ENCODE measurements at places on chromosomes 3 and 15.
A peak's percentile ranks its signal among the peaks of the same experiment; 100 is the strongest.

GRCh38 chr3:150635076-150635475 lies 32.0 kb downstream of the SELENOT start:
- H3K4me3 ChIP-seq, result no peak overlapping the region
- DNase-seq, result no peak
- no peaks in the 10 kb centered on the region for H3K36me3 ChIP-seq
- no peaks in the 10 kb centered on the region for H3K4me1 ChIP-seq
- H3K27me3 ChIP-seq, result no peaks in the 10 kb centered on the region

- H3K27ac ChIP-seq, result no peak overlapping the region
- H3K4me1 ChIP-seq, result no peaks in the 10 kb centered on the region
Observed at GRCh38 chr3:64131725-64132469, 93.4 kb downstream of the PRICKLE2 start.

- no peaks in the 10 kb centered on the region for H3K27me3 ChIP-seq
- peaks cover 8% of the 10 kb centered on the region for H3K4me1 ChIP-seq
- no peaks in the 10 kb centered on the region for H3K36me3 ChIP-seq
- H3K4me3 ChIP-seq, result peak overlapping the region; percentile 66
Observed at GRCh38 chr15:99565049-99565298, 810 bp upstream of the MEF2A start.

- H3K27ac ChIP-seq, result no peak overlapping the region
- H3K4me1 ChIP-seq, result no peaks in the 10 kb centered on the region
- H3K36me3 ChIP-seq, result no peaks in the 10 kb centered on the region
- DNase-seq, result no peak
- no peaks in the 10 kb centered on the region for H3K27me3 ChIP-seq
- H3K4me3 ChIP-seq, result no peak overlapping the region
Observed at GRCh38 chr3:143991713-143992112, 20.1 kb downstream of the DIPK2A start.

DNA sequence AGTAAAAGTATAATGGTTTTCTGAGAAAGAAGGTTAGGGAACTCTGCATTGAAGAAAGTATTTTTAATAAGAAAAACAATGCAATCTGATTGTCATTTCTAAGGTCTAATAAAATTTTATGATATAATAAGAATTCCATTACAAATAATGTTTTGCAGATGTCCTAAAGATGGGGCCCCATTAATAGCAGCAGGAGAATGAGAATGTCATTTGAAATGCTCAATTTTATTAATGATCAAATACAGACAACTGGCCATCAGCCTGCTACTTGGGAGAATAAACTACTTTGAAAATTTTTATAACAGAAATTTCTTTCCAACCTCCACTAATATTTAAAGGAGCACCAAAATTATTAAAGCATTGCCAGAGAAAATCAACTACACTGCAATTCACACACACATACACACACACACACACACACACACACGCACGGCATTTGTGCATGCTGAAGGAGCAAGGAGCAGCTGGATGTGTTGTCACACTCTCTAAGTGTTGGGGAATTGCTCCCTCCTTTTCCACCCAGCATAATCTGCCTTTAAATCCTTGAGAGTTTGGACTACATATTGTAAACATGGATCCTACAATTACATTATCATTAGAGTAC lies 109.5 kb downstream of the THRB start:
- DNase-seq, result no peak
- no peaks in the 10 kb centered on the region for H3K36me3 ChIP-seq
- H3K27me3 ChIP-seq, result no peaks in the 10 kb centered on the region
- H3K27ac ChIP-seq, result no peak overlapping the region
- H3K4me1 ChIP-seq, result peaks cover 18% of the 10 kb centered on the region

- no peaks in the 10 kb centered on the region for H3K27me3 ChIP-seq
- H3K4me1 ChIP-seq, result no peaks in the 10 kb centered on the region
- no peak for DNase-seq
- no peak overlapping the region for H3K4me3 ChIP-seq
- no peaks in the 10 kb centered on the region for H3K36me3 ChIP-seq
- H3K27ac ChIP-seq, result no peak overlapping the region
Observed at GRCh38 chr15:47998619-47999019, 122.2 kb upstream of the SLC24A5 start.

DNA sequence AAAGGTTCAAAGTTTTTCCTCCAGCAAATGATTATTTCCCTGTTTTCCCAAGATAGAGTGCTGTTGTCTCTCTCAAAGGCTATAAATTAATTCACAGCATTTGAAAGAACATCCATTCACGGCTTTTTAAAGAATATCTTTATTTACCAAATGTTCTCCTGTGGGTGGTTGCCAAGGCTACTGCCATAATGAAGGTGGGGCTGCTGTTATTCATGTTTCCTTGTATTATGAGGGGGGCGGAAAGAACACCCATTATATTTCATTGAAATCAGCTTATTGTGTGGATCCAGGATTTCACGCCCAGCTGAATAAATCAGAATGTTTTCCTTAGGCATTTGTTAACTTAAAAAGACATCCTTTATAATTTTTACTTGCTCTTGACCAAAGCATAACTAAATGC lies 10.1 kb downstream of the SRP14 start:
- H3K27ac ChIP-seq, result peak overlapping the region; percentile 57
- H3K4me3 ChIP-seq, result no peak overlapping the region
- H3K27me3 ChIP-seq, result no peaks in the 10 kb centered on the region
- DNase-seq, result no peak
- H3K36me3 ChIP-seq, result no peaks in the 10 kb centered on the region
- H3K4me1 ChIP-seq, result no peaks in the 10 kb centered on the region

- H3K27ac ChIP-seq, result no peak overlapping the region
- H3K27me3 ChIP-seq, result no peaks in the 10 kb centered on the region
- H3K36me3 ChIP-seq, result no peaks in the 10 kb centered on the region
- no peak overlapping the region for H3K4me3 ChIP-seq
Observed at GRCh38 chr3:42764561-42765295, 8.3 kb downstream of the CCDC13 start.

DNA sequence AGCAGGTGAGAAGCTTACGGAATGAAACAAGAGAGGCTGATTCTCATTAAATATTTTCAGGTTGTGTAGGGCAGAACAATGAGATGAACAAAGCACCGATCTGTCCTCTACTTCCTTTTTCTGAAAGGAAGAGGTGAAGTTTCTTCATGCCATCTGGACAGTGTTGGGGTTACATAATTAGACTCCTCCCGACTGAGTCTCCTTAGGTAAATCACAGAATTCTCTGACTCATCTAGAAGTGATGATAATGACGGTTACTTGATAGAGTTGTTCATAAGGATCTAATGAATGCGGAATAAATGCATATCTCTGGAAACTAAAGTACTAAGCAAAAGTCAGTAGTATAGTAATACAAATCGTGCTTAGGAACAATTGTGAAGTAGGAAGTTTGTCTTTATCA lies 21.2 kb downstream of the CRTC3 start:
- no peak for DNase-seq
- H3K4me1 ChIP-seq, result no peaks in the 10 kb centered on the region
- H3K36me3 ChIP-seq, result no peaks in the 10 kb centered on the region
- no peak overlapping the region for H3K27ac ChIP-seq
- H3K27me3 ChIP-seq, result no peaks in the 10 kb centered on the region

- no peaks in the 10 kb centered on the region for H3K36me3 ChIP-seq
- H3K4me3 ChIP-seq, result no peak overlapping the region
- no peak overlapping the region for H3K27ac ChIP-seq
- DNase-seq, result no peak
- H3K27me3 ChIP-seq, result no peaks in the 10 kb centered on the region
- H3K4me1 ChIP-seq, result no peaks in the 10 kb centered on the region
Observed at GRCh38 chr3:140597792-140598191, 80.1 kb upstream of the TRIM42 start.

DNA sequence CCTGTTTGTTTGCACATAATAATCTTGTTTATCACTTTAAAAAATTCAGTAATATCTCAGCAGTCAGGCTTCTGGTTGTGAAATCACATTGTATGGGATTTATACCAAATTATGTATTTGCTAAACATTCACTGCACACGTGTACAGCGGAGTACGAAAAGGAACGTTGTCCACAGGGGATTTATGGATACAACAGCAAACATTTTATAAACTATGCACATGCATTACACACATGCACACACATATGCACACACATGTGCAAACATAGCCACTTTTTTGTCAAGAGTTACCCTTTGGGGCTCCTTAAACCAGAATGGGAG lies 150.5 kb downstream of the LRRK1 start:
- H3K36me3 ChIP-seq, result no peaks in the 10 kb centered on the region
- H3K27me3 ChIP-seq, result no peaks in the 10 kb centered on the region
- peak overlapping the region; percentile 1 for H3K27ac ChIP-seq
- H3K4me3 ChIP-seq, result no peak overlapping the region
- peaks cover 13% of the 10 kb centered on the region for H3K4me1 ChIP-seq
- no peak for DNase-seq

- H3K27ac ChIP-seq, result no peak overlapping the region
- no peaks in the 10 kb centered on the region for H3K27me3 ChIP-seq
- no peak for DNase-seq
- no peak overlapping the region for H3K4me3 ChIP-seq
- H3K36me3 ChIP-seq, result no peaks in the 10 kb centered on the region
Observed at GRCh38 chr3:36681867-36682266, 82.5 kb downstream of the DCLK3 start.

DNA sequence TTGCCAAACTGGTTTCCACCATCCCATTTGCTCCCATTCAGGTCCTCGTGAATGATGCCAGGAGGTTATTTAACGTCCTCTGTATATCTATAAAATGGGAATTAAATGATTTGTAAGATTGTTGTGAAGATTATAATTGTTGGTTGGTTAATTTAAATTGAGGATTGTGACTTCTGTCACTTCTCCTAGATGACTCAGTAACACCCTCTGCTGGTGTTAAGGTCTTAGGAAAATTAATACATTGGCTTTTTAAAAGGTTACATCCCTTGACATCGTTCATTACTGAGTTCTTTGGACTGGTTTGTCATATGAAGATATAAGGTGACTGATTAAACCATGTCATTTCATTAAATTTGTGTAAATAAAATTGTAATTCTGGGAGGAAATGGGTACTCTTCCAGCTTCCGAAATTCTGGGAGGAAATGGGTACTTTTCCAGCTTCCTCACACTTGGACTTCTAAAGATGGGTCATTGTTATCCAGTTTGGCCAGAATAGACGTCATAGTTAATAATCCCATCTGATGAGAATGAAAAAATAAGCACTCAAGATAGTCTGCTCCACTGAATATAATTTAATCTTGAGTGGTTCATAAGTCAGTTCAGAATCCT lies 33.3 kb upstream of the PAQR5 start:
- no peaks in the 10 kb centered on the region for H3K27me3 ChIP-seq
- H3K27ac ChIP-seq, result no peak overlapping the region
- no peak overlapping the region for H3K4me3 ChIP-seq

- DNase-seq, result no peak
- H3K4me1 ChIP-seq, result no peaks in the 10 kb centered on the region
- no peak overlapping the region for H3K27ac ChIP-seq
- no peak overlapping the region for H3K4me3 ChIP-seq
- no peaks in the 10 kb centered on the region for H3K36me3 ChIP-seq
Observed at GRCh38 chr3:141275511-141275910, 43.9 kb downstream of the PXYLP1 start.

GRCh38 chr15:44633603-44634002 lies 29.9 kb downstream of the SPG11 start:
- no peaks in the 10 kb centered on the region for H3K27me3 ChIP-seq
- no peak overlapping the region for H3K27ac ChIP-seq
- DNase-seq, result no peak
- H3K4me1 ChIP-seq, result no peaks in the 10 kb centered on the region
- H3K36me3 ChIP-seq, result peaks cover 3% of the 10 kb centered on the region

- peak; percentile 56 for DNase-seq
- H3K27me3 ChIP-seq, result no peaks in the 10 kb centered on the region
- peak overlapping the region; percentile 24 for H3K4me3 ChIP-seq
- H3K27ac ChIP-seq, result no peak overlapping the region
- peaks cover 2% of the 10 kb centered on the region for H3K4me1 ChIP-seq
- no peaks in the 10 kb centered on the region for H3K36me3 ChIP-seq
Observed at GRCh38 chr15:69031013-69032001, 16.8 kb downstream of the NOX5 start.

DNA sequence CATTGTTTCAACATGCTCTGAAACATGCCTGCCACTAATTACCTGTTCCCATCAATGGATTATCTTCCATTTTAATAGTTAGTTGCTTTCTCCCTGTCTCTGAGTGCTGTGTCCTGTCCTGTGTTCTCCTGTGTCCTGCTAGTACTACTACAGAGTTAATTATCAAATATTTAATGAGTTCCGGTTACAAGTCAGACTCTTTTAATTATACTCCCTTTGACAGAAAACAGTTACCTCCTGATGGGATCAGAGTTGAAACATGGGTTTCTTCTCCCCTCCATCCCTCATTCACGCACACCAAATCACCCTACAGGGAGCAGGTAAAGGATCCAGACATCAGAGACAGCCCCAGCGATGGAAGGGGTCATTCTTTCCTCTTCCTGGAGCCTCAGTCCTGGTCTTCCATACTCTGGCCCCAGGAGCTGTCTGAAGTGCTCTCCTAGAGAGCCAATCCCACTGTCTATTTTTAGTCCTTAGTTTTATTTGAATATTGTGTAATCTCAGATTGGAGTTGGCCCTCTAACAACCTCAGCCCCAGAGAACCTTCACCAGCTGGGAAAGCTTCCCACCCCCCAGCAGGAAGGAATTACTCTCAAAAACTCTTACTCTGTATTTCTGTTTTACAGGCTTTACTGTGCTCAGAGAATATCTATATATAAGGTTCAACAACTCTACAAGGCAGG lies 137.0 kb upstream of the C2CD4B start:
- no peaks in the 10 kb centered on the region for H3K4me1 ChIP-seq
- H3K36me3 ChIP-seq, result no peaks in the 10 kb centered on the region
- DNase-seq, result no peak
- no peaks in the 10 kb centered on the region for H3K27me3 ChIP-seq
- no peak overlapping the region for H3K27ac ChIP-seq
- no peak overlapping the region for H3K4me3 ChIP-seq

DNA sequence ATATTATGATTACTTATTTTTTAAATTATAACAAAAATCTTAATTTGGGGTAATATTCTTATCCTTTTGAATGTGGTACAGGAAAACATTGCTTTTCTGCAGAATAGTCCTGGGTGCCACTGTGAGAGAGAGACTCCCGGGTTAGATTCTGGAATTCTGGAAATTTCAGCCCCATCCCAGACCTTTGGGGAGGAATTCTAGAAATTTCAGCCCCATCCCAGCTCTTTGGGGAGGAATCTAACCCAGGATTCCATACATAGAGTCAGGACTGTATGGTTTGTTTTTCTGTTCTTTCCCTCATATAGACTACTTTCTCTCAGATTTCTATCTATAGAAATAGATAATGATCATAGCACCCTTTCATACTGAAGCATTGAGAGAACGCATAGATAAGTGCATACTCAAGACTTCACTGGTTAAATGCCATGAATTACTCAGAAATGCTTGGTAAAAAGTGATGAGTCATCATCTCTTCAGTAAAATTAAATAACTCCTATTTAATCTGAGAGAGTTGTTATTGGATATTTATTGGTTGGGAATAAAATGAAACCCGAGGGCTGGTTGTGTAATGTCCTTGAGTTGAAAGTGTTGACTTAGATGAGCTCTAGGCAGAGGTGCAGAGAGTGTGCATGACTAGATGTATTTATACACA lies 8.3 kb downstream of the EIF2AK4 start:
- H3K27me3 ChIP-seq, result no peaks in the 10 kb centered on the region
- H3K27ac ChIP-seq, result no peak overlapping the region
- no peak for DNase-seq
- no peaks in the 10 kb centered on the region for H3K4me1 ChIP-seq

GRCh38 chr3:29140666-29141065 lies 140.2 kb upstream of the RBMS3 start:
- no peak overlapping the region for H3K4me3 ChIP-seq
- H3K27ac ChIP-seq, result no peak overlapping the region
- DNase-seq, result no peak

Measured in breast epithelium (tissue), 4 donors.